ENCODE measurements at places on chromosomes 1 and 21.

DNA sequence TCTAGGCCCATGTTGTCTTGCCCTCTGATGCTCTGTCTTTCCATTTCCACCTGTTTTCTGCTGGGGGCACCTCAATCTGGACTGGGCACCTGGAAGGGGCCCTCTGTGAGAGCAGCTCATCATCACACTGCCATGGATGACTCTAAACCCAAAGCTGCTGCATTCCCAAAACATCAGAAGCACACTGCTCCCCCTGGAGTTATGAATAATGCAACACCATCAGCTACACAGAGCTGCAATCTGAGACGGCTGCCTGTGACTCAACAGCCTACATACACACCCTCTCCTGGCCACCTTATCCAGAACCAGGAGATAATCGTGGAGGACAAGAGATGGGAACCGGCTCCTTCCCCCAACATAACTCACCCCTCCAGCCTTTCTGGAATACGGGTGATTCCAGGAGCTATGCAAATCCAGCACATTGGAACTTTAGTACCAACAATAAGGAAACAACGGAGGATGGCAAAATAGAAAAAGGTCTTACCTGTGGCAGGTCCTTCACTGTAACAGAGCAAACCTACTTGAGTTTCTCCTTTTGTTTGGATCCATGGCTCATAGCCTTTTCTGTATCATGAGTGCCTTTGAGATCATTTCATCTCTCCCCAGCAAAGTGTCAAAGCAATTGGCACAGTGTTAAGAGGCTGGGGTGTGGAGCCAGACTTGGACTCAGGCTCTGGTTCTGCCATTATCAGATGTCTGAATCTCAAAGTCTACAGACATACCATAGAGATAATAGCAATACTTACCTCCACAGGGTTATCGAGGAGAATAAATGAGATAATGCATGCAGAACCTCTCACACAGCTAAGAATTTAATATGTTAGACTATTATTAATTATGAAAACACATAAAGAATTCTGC lies 29.3 kb downstream of the AK2 start:
- DNase-seq: no peak

DNA sequence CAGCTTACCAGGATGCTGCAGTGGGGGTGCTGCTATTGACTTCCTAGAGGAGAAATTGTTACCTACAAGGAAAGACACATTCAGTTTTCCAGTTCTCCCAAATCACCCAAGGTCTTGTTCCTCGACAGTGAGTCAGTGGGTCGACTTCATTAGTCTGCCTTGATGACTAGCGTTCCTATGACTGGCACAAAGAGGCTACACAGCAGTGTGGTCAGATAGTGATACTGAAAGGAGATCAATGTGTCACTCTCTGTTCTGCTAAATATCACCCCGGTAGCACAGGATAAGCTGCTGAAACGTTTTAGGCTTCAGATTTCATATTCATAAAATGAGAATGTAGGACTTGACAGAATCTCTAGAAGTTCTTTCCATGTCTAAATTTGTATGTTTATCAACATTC lies 357.4 kb downstream of the LMX1A start:
- DNase-seq: no peak

DNA sequence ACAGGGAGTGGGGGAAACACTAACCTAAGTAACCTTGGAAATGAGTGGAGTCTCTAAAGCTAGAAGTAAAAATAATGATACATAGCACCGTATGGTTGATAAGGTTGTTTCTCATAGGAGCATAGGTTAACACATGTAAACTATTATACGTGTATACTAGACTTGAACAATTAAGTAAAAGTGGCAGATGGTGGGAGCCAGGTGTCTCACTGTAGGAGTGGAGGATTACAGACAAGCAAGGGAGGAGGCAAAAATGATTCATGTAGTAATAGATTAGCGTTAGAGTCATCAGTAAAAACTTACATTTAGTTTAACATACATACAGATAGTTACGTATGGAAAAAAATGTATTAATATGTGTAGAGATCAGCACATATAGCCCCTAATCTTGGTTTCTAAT lies 138.4 kb upstream of the DSCAM start:
- no peak for DNase-seq

DNA sequence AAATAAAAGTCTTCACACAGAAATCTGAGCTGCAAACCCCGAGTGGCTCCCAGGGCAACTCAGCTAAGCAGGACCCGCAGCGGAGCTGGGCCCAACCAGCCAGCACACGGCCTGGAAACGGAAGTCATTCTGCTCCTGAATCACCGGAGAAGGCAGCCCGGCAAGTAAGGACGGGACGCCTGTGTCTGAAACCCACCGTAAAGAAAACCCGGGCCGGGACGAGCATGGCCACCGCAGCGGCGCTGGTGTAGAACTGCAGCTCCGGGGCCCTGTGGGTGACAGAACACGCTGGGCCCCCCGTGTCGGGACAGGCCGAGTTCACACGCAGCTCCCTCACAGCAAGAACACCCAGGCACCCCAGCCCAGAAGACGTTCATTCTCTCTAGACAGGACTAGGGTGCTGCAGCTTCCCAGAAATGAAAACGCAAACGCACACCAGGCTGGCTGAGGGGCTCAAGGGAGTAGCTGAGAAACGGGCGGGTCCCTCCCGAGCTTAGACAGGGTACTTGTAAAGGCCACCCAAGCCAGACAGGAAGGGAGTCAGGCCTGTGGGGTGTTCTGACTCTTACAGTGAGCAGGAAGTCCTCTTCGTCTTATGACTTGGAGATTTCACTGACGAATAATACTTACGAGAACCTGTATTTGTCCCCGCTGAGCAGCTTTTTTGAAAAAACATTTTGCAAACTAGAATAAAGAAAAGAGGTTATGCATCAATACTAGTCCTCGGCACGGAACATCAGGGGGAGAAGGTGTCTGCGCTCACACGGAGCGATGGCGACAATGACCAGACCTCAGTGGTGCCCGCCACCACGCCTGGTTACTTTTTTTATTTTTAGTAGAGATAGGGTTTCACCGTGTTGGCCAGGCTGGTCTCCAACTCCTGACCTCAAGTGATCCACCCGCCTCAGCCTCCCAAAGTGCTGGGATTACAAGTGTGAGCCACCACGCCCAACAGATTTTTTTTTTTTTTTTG lies 10.9 kb upstream of the CDK11B start:
- no peak for DNase-seq

- no peak for DNase-seq
Measured at GRCh38 chr1:223742856-223743517, 30.6 kb downstream of the CAPN2 start.

GRCh38 chr1:218058730-218059129 lies 226.4 kb upstream of the RRP15 start:
- no peak for DNase-seq

- no peak for DNase-seq
Measured at GRCh38 chr1:110393691-110394492, 3.1 kb upstream of the SLC16A4 start.

GRCh38 chr1:38827318-38827717 lies 32.3 kb downstream of the RRAGC start:
- no peak for DNase-seq

DNA sequence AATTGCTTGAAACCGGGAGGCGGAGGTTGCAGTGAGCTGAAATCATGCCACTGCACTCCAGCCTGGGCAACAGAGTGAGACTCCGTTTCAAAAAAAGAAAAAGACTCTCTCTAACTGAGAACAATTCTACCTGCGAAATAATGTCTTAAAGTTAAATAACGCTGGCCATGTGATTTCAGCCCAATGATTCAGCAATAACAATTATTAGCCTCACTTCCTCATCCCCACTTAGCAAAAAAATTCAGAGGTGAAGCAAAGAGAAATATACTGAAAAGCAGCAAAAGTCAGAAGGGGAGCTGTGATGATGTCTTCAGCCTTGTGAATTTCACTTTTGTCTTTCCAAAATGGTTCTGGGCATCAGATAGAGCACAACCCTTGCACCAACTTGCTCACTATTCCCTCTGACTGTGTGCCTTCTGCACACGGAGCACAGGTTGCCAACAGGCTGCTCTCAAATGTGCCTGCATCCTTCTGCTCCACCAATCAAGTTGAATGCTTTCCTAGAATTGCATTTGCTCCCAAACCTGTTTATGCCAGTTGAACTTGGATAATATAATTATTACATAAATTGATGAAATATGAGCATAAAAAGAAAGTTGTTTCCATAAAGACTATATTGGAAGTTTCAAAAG lies 79.8 kb upstream of the IPO9 start:
- DNase-seq: no peak

- no peak for DNase-seq
Measured at GRCh38 chr21:46148106-46148505, 7.3 kb downstream of the FTCD start.

- DNase-seq: no peak
Measured at GRCh38 chr1:29625084-29625420, 388.7 kb downstream of the PTPRU start.

- no peak for DNase-seq
Measured at GRCh38 chr1:68745451-68745850, 248.6 kb upstream of the DEPDC1 start.

DNA sequence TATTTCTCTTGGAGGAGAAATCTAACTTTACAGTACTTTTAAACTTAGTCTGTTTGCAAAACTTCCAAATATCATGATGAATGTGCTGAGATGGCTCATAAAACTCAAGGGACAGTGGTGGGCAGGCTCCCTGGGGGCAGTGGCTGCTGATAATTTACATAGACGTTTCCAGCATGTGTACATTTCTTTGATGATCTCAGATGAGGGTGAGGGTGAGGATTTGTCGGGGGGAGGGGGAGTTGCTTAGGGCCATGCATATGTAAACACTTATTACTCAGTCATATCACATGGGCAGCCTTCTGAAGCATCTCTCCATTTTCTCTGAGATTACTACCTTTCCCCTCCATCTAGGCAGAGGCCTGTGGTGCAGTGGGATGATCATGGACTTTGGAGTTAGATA lies 152.9 kb upstream of the HMGB4 start:
- no peak for DNase-seq

GRCh38 chr1:8510041-8510823 lies 192.3 kb downstream of the SLC45A1 start:
- DNase-seq: peak; percentile 44

DNA sequence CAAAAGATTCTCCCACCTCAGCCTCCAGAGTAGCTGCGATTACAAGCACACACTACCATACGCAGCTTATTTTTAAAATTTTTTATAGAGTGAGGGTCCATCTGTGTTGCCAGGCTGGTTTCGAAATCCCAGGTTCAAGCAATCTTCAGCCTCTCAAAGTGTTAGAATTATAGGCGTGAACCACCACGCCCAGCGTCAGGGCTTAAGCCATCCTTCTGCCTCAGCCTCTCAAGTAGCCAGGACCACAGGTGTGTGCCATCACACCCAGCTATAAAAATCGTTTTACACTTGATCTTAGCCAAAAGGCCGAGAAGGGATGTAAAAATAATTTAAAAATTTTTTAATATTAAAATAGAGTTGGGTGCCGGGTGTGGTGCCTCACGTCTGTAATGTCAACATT lies 4.3 kb upstream of the SLC25A33 start:
- no peak for DNase-seq
